ENCODE measurements at places on chromosomes 1 and 21. TPM values are rescaled to one million over a fixed set of nuclear protein-coding genes. Genes with fewer than 3 reads are reported as not detected.
A peak's percentile ranks its signal among the peaks of the same experiment; 100 is the strongest.

GRCh38 chr1:202291961-202292712, 49.6 kb downstream of the UBE2T start:
- H3K27me3 ChIP-seq, result no peaks in the 10 kb centered on the region
- peak; percentile 3 for DNase-seq
- no peak overlapping the region for H3K4me3 ChIP-seq
- H3K4me1 ChIP-seq, result peaks cover 22% of the 10 kb centered on the region

- no peak for DNase-seq
- peaks cover 4% of the 10 kb centered on the region for H3K4me1 ChIP-seq
- no peak overlapping the region for H3K4me3 ChIP-seq
- no peak overlapping the region for H3K27ac ChIP-seq
- H3K36me3 ChIP-seq, result no peaks in the 10 kb centered on the region
Measured at GRCh38 chr1:44590475-44590874, 83.8 kb downstream of the TMEM53 start.

Gene MAP7D1
- 62.7 TPM for polyA plus RNA-seq

DNA sequence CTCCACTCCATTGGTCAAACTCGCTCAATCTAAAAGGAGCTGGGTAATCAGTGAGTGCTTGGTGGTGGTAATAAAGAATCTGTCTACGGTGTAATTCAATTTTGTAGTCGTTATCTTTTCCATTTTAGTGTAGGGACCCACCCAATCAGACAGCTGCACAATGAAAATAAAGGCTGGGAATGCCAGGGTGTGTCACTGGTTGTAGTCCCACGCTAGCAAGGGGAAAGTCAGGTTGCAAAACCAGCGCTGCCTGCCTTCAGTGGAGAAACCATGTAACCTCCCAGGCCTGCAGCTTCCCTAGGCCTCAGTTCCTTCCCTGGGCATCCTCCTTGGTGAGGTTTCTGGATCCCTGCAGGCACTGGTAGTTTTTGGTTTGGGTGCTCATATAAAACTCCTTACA, 49.4 kb upstream of the PPP2R5A start:
- no peaks in the 10 kb centered on the region for H3K4me1 ChIP-seq
- H3K36me3 ChIP-seq, result no peaks in the 10 kb centered on the region
- H3K27me3 ChIP-seq, result no peaks in the 10 kb centered on the region
- H3K4me3 ChIP-seq, result no peak overlapping the region
- DNase-seq, result no peak
- H3K27ac ChIP-seq, result no peak overlapping the region

Gene KIF17
- 41.4 TPM for polyA plus RNA-seq

DNA sequence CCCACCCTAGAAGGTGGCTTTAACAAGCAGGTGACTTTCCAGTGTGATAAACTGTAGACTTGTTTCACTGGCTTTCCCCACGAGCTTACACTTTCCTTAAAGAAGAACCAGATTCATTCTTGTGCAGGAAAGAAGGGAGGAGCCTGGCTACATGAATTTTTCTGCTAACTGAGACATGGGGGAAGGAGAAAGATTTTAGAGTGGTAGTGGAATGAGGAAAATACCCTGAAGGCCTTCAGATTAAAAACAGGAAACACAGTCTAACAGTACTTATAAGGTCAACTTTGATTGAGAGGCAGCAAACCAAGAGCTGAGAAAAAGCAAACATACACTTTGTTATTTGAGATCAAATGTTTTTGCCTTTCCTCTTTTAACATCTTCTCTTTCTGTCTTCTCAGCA, 640.9 kb upstream of the PLXNA2 start:
- H3K36me3 ChIP-seq, result no peaks in the 10 kb centered on the region
- no peak for DNase-seq
- no peak overlapping the region for H3K27ac ChIP-seq
- H3K4me3 ChIP-seq, result no peak overlapping the region

Gene ITLN2
- not detected for polyA plus RNA-seq

Gene CD101
- 7.6 TPM for polyA plus RNA-seq

DNA sequence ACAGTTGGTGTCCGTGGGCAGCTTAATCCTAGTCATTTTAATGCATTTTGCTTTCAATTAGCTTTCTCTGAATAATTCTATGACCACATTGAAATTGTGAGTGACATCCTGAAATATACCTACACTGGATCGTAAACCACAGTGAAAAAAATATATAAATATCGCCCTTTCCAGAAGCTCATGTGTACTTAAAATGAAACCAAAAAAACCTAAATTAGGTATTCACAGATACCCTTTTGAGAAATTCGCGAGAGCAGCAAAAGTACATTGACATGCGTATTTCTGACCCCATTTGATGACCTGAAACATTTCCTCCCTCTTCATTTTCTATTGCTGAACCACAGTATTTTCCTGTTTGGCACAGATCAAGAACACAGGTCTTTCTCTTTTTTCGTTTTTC, 253.8 kb downstream of the LTN1 start:
- H3K27ac ChIP-seq, result no peak overlapping the region
- no peak overlapping the region for H3K4me3 ChIP-seq
- peaks cover 7% of the 10 kb centered on the region for H3K4me1 ChIP-seq
- DNase-seq, result no peak
- no peaks in the 10 kb centered on the region for H3K36me3 ChIP-seq
- H3K27me3 ChIP-seq, result no peaks in the 10 kb centered on the region

Gene CERS2
- polyA plus RNA-seq, result 65.1 TPM

- H3K36me3 ChIP-seq, result no peaks in the 10 kb centered on the region
- H3K4me1 ChIP-seq, result peaks cover 43% of the 10 kb centered on the region
- DNase-seq, result no peak
- peak overlapping the region; percentile 37 for H3K4me3 ChIP-seq
Measured at GRCh38 chr1:231603598-231604275, 22.9 kb upstream of the DISC1 start.

GRCh38 chr1:162384116-162384515, 2.6 kb downstream of the C1orf226 start:
- no peak for DNase-seq
- no peaks in the 10 kb centered on the region for H3K4me1 ChIP-seq
- no peak overlapping the region for H3K27ac ChIP-seq
- H3K27me3 ChIP-seq, result no peaks in the 10 kb centered on the region
- H3K36me3 ChIP-seq, result no peaks in the 10 kb centered on the region
- no peak overlapping the region for H3K4me3 ChIP-seq

All from spleen (tissue), 13 donors.